Stimulated activated CD8-positive, alpha-beta memory T cell treated with anti-CD3 and anti-CD28 coated beads, Interleukin-7, amount 100 ng/mL, for 48 hours (primary cell): ENCODE measurements at places on chromosomes 5 and 9.

GRCh38 chr5:164234321-164234720, 728.9 kb downstream of the MAT2B start:
- DNase-seq = no peak

DNA sequence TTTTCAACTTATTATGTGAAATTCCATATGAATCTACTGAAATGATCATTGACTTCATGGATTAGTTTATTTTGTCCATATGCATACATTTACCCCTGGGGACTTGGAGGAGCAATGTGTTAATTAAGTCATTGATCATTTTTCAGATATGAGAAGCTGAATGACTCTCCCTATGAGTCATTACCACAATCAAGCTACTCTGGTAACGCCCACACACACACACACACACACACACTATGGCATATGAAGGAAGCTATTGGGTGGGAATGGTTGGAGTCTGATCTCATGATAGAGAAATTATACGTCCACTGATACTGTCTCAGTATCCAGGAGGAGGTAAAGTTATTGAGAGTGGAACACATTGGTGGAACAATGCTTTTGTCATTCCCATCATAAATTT, 528.9 kb downstream of the AGTPBP1 start:
- DNase-seq = no peak

DNA sequence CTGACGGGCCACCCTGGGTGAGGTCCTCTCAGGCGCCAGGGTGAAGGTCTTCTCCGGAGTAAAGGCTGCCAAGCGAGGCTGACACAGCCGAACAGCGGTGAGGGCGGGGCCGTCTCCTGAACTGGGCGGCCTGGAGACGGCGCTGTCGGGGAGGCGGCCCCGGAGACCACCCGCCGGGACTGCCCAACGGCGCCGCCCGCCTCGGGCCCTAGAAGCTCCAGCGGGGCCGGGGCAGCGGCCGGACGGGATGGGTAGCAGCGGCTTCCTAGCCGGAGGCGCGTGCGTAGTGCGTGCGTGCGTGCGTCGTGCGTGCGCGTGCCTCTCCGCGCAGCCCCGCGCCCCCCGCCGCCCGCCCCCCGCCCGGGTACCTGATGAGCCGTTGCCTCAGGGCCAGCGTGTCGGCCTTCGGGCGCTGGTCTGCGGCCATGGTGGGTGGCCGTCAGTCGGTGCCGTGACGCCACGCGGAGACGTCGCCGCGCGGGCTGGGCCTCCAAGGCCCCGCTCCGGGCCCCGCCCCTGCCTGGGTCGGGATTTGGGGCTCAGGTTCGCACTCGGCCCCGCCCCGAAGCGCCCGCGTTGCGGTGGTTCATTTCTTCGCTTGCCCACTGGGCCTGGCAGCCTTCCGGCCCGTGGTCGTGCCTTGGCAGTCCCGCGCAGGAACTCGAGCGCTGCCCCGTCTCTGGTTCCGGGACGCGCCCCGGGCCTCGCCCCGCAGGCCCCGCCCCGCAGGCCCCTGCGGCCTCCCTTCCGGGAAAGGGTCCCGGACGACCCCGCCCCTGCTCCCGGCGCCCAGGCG, at the start of gene PHYKPL:
Gene PHYKPL (minus strand): TSS at position 679 of the 796 bp plus-strand sequence. CDS start 252 bp downstream, at position 427.
- DNase-seq = peak; percentile 55

DNA sequence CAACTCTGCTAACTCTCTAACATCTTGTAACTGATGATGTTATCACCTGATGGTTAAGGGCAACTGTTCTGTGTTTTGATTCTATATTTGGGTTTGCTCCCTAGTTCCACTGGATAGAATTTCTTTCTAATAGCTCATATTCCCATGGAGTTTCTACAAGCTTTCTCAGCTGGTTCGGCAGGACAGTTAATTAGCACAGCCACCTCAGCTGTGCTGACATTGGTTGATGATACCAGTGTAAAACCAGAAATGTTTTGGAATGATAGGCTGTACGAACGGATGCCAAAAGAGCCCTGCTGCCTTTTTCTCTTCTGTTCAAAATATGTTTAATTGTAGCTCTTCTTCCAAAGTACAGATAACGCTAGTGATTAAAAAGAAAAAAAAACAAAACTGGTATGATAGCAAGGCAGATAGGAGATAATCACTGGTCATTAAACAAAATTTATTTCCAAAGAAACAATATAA, 440.5 kb upstream of the ZNF608 start:
- no peak for DNase-seq

- no peak for DNase-seq
These were observed 5.3 kb downstream of the INVS start for GRCh38 chr9:100104314-100104713.

DNA sequence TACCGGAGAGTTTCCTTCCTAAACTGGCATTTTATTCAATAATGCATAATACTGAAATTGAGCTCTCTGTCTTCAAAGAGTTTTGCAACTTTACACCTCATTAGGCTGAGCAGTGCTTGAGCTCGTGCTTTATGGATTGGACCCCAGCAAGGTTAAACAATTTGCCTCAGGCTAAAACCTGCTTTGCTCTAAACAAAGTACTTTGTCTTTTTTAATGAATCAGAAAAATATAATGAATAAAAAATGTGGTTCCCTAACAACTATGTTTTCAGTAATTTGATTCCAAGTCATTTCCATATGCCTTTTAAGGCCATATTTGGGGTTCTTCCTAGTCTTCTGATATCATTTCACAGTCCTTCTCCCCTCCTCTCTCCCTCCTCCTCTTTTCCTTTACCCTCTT, 20.0 kb downstream of the ZNF366 start:
- no peak for DNase-seq

DNA sequence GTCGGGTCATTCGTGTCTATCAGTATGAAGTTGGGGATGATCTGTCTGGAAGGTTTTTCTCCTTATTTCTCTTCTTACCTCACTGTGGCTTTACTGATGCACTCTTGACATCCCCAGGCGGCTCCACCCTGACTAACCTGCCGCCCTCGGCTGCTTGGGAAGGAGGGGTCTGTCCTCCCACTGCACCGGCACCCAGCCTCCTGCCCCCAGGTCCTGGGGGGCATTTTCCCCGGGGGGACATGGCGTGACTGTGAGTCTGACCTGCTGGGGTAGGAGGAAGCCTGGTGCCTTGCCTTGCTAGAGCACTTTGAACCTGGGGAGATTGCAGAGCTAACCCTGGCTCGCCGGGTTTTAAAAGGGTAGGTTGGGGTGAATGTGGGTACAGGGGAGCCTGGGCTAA, 27.5 kb downstream of the DYNC2I2 start:
- DNase-seq = no peak
